ENCODE measurements at places on chromosomes 1 and 21.

- no peak for DNase-seq
Observed at GRCh38 chr1:4584449-4584848, 70.0 kb upstream of the AJAP1 start.

DNA sequence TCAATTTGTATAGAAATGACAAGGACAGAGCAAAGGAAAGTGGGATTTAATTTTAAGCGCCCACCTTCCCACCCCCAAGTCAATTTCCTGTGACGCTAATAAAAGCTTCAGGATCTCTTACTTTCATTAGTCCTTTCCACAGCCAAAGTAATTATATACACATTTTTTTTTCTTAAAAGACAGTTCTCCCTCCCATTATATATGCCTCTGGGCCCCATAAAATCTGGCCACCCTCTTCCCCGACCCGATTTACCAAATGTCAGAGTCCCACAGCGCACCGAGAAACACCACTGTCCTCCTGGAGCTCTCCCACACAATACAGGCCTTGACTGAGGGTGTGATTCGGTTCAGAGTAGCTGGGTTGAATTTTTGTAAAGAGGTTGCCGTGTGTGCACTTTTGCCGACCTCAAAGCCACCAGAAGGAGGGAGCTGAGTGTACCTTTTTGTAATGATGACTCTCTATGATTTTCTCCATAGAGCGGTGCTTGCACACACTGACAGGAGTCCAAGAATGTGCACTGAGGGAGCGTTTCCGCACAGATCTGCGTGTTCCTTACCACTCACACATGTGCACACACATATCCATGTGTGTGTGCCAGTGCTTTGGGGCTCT is 26.2 kb upstream of the IL10 start:
- DNase-seq = no peak

DNA sequence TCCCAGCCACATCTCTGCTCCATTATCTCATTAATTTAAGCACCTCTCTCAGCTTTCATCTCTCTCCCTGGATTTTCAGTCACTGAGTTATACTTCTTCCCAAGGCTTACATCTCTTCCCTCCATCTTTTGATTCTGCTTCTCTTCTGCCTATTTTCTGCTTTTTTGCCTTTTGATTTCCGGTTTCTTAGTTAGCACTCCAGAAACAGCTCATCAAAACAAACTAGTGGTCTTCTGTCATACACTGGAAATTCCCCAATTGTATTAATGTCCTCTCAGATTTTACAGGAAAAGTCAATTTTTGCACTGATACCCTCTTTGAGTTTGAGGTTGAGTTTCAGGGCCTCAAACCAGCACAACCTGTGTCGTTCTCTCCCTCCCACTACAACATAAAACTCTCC is 1.5 kb downstream of the LCE3E start:
- no peak for DNase-seq

DNA sequence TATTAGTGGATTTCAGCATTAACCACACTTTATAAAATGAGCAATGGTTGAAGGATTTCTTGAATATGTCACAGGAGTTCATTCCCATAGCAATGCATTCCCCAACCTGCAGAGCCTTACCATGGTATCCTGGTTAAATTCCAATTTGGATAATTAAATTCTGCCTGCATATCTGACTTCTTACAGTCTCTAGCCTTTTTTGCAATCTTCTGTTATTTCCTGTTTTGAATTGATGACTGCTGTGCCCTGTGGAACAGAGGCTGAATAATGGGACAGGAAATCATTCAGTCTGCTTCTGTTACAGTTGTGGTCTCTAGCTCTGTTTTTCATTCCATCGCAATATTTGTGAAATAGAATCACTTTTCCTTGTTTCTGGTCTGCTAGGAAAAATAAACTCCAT is 1823.9 kb downstream of the PLA2G4A start:
- DNase-seq = no peak

DNA sequence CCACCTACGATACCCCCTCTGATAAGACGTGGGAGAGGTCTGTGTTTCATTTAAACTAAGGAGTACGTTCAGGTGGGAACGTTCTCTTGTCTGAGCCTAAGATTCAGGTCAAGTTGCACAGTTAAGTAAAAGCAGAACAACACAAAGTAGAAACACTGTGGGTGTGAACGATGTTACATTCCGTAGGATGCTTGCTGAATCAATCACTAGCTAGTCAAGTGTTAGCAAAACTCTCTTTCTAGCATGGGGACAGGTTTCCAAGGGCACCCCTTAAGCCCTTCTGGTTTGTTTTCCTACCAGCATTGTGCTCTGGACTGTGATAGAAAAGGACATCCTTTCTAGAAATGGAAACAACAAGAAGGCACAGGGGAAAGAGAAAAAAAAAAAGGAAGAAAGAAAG is 13.3 kb downstream of the C1orf162 start:
- DNase-seq = no peak

GRCh38 chr1:11158720-11159321 is 30.3 kb upstream of the ANGPTL7 start:
- DNase-seq = no peak

DNA sequence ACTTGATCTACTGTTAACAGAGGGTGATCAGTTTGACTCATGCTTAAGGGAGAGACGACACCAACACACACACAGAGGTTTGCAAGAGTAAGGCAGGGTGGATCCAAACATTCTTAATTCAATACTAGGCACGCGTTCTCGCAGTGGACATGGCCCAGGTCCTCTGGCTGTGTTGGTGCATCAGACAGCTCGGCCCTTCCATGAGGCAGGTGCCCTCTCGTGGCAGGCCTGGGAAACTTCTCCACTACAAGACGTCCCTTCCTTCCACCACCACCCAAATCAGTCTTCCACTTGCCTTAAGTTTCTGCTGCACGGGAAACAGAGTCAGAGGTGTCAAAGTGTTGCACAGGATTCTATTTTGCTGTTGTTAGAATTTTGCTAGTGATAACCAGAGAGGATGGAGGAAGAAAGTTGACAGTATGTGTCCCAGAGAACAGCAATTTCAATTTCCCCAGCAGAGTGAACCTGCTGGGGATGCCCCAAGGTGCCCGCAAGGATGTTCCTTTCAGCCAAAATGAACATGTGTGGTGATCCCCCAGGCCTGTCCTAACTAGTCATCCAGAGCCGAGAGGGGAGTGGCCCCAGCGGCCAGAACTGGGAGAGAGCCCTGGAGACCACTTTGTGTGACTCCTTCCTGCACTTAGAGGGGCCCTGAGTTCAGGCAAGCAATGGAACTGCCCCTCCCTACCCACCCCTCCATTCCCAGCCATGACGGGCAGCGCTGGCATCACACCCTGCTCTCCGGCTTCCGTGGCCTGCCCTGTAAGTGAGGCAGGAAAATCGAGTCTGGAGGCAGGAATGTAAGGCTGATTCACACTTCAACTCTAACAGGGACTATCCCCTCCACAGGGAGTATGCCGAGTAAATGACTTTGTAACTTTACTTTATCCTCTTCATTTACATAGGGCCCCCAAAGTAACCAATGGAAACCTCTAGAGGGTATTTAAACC is 34.8 kb downstream of the MX1 start:
- peak; percentile 71 for DNase-seq

DNA sequence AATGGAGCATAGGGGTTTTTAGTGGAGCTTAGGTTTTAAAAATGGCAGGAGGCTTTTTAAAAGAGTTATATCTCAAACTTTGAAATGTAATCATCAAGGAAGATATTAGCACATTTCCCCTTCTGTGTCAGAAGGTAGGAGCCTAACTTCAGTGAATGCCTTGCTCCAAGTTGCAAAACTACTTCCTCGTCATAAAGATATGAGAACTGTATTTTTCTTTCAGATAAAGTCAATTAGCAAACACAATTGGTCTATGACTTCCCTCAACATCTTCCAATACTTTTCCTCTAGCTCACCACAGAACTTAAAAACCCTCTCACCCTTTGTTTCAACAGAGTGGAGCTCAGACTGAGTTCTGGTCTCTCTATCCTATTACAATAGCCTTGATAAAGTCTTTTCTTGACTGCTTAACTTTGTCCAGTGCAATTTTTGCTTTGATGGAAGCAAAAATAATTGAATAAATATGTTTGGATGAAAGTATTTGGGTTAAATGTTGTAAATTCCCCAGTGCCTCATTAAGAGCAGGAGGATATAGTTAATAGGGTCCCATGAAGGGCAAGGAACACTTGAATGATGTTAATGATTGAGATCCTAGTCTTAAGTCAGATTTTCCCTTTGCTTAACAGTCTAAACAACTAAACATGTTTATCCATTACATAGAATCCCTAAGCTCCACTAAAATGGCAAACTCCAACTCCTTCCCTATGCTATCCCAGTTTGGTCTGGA is 58.9 kb downstream of the TNFSF18 start:
- no peak for DNase-seq

GRCh38 chr1:51733793-51734522 is 117.1 kb downstream of the OSBPL9 start:
- DNase-seq = no peak

GRCh38 chr1:46937270-46937669 is 4.0 kb downstream of the CYP4A11 start:
- DNase-seq = no peak

GRCh38 chr1:243623841-243624240 is 226.2 kb downstream of the AKT3 start:
- DNase-seq = no peak

DNA sequence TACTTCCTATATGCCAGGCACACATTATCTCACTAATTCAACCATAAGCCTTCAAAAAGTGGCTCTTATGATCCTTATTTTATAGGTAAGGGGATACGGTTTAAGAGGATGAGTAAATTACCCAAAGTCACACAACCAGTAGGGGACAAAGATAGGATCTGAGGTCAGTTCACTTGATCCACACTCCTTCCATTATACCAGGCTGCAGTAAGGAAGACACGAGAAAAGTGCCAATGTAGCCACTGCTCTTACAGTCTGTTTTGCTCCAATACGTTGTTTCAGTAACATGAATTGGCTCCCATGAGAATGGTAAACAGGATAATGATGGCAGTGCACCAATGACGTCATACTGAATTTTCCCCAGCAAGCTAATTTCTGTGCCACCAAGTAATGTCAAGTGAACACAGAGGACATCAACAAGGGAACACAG is 15.4 kb upstream of the GUCA2A start:
- DNase-seq = no peak

DNA sequence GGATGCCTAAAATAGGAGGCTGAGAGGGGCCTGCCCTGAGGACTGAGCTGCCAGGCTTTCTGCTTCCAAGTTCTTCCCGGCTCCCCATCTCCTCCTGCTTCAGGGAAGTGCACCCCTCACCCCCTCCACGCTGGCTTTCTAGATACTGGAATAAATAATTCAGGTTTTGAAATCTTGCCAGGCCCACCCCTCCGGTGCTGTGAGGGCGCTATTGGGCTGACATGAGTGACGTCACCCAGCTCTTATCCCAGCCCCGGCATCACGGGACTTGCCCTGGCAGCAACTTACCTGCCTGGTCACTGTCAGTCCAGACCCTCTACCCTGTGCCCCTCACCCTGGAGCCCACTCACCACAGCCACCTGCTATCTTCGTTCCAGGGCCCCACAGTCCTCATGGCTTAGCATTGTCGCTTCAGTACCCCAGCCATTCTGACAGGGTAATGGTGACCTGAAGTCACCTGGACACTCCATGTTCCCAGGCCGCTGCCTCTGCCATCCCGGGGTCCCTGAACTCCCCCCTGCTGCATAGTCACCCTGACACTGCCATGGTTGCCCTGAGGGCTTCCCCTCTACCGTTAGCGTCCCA is 819 bp upstream of the GPR3 start:
- DNase-seq = peak; percentile 41

DNA sequence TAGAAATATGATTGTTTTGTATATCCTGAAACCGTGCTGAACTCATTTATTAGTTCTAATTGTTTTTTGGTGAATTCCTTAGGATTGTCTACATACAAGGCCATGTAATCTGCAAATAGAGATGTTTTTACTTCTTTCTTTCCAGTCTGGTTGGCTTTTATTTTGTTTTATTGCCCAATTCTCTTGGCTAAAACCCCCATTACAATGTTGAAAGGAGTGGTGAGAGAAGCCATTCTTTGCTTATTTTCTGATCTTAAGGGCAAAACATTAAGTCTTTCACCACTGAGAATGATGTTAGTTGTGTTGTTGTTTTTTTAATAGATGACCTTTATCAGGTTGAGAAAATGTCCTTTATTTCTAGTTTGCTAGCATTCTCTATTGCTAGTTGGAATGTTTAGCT is 157.3 kb downstream of the NTMT2 start:
- DNase-seq = no peak

GRCh38 chr1:98963064-98963758 is 41.5 kb downstream of the PLPPR5 start:
- DNase-seq = no peak

- no peak for DNase-seq
Observed at GRCh38 chr1:81760477-81761097, 40.1 kb upstream of the ADGRL2 start.

- DNase-seq = no peak
Observed at GRCh38 chr1:167076136-167076710, 14.0 kb downstream of the GPA33 start.

DNA sequence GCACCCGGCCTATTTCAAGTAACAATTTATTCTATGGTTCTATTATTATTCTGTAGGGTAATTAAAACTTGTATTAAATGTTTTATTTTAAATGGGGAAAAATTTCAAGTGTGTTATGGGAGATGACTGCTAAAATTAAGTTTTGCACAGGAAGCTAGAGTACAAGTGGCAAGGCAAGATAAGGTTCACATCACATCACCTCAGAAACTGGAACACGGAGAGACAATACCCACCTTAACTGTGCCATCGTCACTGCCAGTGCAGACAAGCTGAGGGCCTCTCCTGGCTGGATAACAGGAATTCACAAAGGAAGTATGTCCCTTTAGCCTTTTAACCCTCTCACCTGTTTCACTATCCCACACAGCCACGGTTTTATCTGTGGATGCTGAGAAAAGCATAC is 7.6 kb downstream of the SNRNP40 start:
- no peak for DNase-seq

GRCh38 chr1:215007880-215008279 is 74.7 kb upstream of the KCNK2 start:
- no peak for DNase-seq

DNA sequence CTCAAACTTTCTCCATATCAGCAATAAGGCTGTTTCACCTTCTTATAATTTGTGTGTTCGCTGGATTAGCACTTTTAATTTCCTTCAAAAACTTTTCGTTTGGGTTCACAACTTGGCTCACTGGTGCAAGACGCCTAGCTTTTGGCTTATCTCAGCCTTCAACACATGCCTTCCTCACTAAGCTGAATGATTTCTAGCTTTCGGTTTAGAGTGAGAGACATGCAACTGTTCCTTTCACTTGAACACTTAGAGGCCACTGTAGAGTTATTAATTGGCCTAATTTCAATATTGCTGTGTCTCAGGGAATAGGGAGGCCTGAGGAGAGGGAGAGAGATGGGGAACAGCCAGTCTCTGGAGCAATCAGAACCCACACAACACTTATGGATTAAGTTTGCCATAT is 41.2 kb upstream of the IFNLR1 start:
- no peak for DNase-seq

GRCh38 chr21:44729336-44730027 is 18.1 kb upstream of the TSPEAR start:
- no peak for DNase-seq

- DNase-seq = no peak
Observed at GRCh38 chr21:37483776-37484175, 117.2 kb downstream of the DYRK1A start.

- DNase-seq = no peak
Observed at GRCh38 chr1:229984992-229985612, 81.9 kb upstream of the GALNT2 start.
